Frontal cortex (tissue), 4 donors: ENCODE measurements at places on chromosomes 1 and 21.

GRCh38 chr1:25900219-25900618 is 6.0 kb downstream of the STMN1 start:
- DNase-seq = peak; percentile 38

DNA sequence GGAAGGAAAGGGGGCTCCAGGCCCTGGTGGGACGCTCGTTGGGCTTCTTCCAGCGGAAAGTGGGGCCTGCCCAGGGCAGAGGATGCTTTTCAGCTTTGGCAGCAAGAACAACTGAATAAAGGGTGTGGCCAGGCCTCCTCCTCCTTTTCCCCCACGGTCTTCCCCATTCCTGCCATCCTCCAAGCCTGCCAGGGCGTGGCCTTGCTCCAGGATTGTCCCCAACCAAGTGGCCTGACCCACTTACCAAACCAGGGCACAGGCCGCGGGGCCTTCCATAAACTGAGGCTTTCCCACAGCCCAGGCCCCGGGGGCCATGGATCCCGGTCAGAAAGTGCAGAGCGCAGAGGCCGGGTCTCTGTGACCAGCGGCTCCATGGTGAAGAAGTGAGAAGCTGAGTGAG is 33.6 kb downstream of the CASZ1 start:
- DNase-seq = no peak

DNA sequence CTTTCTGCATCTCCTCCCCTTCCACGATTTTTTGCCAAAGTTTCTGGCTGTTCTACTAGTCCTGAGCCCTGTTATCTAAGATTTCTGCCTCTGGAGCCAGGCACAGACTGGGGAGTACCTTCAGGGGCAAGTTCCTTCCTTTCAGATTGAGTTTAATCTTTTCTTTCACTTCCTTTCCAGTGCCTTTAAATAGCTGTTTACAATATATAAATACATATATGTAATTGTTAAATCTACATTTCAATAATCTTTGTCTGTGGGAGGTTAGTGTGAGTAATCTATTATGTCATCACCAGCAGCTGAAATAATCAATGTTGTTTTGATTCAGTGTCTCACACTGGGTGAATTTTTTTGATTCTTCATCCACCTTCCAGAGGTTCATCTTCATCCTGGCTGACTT is 31.8 kb downstream of the DIPK1A start:
- DNase-seq = no peak

DNA sequence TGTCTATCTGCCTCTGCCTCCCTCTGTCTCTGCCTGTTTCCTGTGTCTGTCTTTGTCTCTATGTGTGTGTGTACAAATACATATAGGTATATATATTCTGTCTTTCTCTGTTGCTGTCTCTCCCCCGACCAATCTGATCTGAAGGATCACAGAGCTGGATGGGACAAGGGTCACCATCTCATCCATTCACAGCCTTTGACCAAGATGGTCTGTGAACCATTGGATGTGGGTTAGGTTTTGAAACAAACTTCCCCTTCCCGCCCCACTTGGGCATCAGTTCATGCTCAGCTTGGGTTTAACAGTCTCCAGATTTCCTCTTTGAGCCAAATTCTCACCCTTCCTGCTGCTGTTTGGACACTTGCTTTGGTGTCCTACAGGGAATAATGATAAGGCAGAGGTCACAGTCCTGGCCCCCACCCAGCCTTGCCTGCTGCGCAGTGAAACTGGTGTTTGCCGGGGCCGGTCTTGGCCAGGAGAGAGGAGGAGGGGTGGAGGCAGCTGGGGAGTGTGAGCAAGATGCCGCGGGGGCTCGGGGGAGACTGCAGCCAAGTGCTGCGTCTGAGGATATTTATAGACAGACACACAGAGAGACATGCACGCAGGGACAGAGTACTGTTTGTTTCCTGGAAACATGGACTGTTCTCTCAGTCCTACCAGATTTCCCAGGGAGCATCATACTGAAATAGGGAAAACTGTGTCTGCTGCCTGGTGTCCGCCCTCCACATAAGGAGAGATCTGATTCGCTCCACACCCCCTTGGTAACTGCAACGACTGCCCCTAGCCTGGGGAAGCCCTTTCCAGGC is 27.0 kb upstream of the BTG2 start:
- DNase-seq = peak; percentile 49

DNA sequence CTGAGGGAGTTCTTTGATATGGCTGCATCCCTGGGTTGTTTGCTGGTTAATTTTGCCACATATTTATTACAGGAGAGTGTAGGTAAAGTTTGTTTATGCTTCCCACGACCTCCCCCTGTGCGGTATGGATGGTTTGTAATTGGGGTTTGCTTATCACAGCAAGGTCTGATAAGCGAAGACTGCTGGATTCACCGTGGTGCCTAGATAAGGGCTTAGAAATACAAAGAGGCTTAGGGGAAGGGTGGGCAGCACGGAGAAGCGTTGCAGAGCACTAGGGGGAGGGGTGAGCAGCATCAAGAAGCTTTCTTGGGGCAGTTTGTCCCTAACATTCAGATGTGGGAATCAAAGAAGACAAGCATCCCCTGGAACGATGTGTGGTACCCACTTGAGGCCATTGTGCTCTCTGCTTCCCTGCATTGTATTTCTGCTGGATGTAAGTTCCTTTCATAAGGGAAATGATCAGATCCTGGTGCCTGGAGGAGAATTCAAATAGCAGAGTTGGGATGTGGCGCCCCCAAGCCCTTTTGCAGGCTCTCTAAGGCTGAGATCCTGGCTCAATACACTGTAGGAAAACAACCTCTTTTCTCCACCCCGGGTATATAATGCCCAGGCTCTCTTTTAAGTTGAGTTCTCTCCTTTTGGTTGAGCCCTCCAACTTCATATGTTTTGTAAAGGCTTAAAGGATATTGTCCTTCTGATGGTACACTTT is 598.1 kb upstream of the ADGRL4 start:
- no peak for DNase-seq

DNA sequence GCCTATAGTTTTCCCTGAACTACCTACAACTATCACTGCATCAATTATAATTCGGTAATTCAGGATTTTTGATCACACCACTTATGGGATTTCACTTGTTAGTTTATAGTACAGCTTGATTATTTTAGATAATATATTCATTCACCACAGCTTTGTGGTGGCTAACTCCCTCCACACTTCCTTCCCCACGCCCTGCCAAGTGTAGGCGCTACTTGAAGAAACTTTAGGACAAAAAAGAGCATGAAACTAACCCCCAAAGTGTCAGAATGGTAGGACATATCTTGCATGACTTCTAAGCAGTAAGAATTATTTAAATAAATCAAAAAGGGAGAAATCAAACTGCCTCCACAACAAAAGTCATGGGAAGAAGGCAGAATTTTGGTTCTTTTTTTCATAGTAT is 70.1 kb downstream of the LHX9 start:
- no peak for DNase-seq

- no peak for DNase-seq
Observed at GRCh38 chr1:21295002-21295401, 4.7 kb upstream of the ECE1 start.

DNA sequence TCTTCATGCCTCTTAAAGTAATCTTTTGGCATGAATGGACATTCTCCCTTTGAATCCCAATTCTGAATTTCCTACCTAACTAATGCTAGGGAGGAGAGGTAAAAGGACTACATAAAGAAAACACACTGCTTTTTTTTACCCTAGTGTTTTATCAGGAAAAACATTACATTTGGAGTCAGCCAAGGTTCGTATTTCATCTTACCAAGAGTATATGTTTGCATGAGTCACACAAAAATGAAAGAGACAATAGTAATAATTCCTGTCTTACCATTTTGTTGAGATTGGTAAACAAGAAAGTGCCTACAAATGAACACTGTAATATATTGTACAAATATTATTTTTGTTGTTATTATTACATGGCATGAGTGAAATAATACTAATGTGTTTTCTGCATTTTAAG is 112.9 kb upstream of the WARS2 start:
- no peak for DNase-seq
